ENCODE measurements at places on chromosomes 13 and 19.

GRCh38 chr19:17488593-17489391, 18.5 kb downstream of the SLC27A1 start:
- peak; percentile 62 for DNase-seq

DNA sequence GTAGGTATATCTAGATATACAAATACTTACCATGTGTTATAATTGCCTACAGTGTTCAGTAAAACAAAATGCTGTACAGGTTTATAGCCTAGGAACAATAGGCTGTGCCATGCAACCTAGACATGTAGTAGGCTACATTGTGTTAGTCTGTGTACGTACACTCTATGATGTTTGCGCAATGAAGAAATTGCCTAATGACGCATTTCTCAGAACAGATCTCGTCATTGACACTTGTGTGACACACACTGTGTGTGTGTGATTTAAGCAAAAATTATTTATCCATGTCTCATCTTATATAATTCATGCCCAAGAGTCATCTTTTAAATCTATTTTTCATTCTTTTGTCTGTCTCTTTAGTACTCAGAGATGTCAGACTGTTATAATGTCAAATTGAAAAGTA, 1888.8 kb upstream of the PCDH20 start:
- no peak for DNase-seq

DNA sequence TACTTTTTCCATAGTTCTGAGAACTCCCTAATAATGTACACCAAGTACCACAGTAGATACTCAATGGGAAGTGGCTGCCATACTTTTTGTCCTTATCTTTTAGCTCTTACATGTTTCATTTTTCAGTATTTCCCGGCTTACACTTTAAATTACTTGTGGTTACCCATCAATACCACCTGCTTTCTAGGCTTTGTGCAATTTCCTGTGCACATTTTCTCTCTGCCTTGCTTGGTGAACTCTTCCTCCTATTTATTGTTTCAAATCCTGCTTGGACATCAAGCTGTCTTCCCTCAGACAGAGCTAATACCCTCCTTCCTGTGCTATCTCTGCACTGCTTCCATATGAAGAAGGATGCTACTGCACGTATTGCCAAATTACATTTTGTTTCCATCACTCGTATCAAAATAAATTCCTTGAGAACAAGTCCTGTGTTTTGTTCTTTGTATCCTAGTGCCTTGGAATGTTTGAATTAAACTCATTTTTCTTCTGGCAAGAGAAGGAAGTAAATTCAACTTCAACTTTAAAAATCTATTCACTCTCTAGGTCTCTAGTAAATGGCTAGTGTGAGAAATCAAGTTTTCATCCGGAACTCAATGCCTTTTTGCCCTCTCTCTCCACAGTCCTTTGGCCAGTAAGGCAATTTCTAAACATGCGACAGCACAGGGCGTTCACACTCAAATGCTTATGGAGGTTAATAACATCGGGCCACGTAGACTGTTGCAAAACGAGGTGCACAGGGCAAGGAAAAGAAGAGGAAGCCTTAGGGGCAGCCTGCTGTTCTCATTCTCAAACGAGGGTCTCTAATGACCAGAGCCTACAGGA, 5.6 kb downstream of the ZAR1L start:
- DNase-seq = no peak

DNA sequence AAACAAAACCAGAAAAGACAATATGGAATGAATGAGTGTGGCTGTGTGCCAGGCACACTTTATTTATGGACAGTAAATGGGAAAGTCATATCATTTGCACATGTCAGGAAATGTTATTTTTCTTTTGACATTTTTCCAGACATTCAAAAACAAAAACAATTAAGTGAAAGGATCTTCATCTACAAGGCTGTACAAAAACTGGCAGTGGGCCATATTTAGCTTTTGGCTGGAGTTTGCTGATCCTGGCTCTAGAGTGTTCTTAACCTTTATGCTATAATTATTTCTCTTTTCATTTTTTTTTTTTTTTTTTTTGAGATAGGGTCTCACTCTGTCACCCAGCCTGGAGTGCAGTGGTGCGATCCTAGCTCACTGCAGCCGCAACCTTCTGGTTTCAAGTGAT, 6.5 kb upstream of the TNFSF9 start:
- DNase-seq = no peak

GRCh38 chr13:102872131-102872530, 26.3 kb downstream of the ERCC5 start:
- DNase-seq = no peak

- peak; percentile 57 for DNase-seq
Observed at GRCh38 chr19:49553451-49554271, 25.9 kb downstream of the RCN3 start.

DNA sequence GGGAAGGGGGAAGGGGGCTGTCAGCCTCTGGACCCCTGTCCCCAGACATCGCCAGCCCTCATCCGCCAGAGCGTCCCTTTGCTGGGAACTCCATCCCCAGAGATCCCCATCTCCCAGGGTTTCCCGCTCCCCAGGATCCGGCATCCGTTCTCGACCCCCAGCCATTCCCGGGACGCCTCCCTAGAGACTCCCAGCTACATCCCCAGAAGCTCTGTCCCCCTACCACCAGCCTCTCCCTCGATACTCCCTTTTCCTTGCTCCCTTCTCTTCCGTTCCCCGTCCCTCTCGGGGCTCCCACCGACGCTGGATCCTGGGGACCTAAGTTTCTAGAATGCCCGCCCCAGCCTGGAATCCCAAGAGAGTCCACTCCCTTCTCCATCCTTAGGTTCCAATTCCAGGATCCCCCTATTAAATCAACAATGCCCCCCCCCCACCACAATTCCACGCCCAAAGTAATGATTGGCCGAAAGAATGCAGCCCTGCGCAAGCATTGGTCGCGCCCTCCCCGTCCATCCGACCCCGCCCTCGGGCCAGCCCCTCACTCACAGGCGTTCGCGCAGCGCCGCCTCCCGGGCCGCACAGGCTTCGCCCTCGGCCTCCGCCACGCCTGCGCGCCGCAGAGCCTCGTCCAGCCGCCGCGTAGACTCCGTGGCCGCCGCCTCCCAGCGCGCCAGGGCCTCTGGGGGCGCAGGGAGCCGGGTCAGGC, 3.2 kb downstream of the CCDC194 start:
- peak; percentile 74 for DNase-seq

DNA sequence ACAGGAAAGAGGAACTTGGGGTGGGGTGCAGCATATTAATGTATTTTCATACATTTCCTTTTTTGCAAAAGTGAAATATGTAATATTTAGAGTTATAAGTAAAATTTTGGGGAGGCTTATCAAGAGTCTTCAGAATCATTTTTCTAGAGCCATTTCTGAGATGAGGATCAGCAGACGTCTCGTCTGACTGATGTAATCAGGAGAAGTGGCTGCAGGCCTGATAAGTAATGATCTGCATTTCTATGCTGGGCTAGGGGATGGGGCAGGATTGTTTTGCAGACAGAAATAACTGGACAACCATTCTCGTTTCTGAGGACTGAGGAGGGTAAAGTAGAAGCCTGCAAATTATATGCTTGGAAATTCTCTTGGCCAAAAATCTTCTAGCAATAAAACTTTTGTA, 89.2 kb upstream of the ARGLU1 start:
- no peak for DNase-seq

DNA sequence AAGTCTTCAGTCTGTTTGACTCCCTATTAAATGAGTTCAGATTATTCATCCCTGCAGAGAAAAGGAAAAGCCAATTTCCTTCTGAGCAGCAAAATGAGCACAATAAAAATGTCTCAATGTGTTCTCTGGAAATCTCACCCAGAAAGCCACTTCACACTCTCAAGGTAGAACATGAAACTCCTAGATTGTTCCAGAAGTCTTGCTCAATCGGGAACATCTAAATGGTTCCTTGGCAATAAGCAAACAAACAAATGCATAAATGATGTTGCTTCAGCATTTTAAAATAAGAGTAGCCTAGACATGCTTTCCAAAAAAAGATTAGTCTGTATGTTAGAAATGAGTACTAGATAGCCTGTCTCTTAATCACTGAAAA, 59.7 kb upstream of the TNFRSF19 start:
- no peak for DNase-seq

DNA sequence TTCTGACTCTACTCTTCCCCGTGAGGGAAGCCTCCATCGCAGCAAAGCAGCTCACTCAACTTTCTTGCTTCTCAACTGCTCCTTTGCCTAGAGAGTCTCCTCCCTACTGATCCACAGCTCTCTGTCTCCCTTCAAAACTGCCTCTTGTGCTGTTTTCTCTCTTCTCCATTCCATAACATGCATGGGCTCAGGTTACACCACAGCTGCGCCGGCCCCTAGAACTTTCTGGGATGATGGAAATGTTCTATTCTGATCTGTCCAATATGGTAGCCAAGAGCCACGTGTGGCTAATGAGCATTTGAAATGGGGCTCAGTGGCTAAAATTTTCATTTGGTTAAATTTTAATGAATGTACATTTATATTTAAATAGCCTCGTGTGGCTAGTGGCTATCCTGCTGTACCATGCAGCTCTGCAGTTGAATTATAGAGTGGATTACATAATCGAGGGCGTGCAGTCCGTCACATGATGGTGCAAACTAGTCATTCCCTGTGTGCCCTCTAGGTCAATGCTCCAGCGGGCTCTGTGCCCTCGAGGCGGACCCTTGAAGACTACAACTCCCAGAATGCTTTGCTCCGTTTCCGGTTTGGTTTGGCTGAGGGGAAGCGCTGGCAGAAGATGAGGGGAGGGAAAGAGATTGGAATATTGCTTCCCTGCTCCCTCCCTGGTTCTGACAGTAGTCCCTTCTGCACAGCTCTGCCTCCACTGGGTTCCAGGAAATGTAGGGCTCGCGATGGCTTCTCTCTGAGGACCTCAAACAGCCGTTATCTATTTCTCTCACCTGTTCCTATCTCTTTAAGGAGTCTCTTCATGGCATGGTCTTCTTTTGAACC, 109.8 kb downstream of the CACNA1A start:
- no peak for DNase-seq

GRCh38 chr13:38905861-38906260, 84.8 kb downstream of the STOML3 start:
- DNase-seq = no peak
